HTR-8/SVneo (cell line): ENCODE measurements at places on chromosomes 5 and 9.

GRCh38 chr5:110104060-110104725, 414.5 kb downstream of the MAN2A1 start:
- no peak for DNase-seq

- DNase-seq: no peak
These were observed 296.4 kb downstream of the CETN3 start for GRCh38 chr5:90113108-90113507.

DNA sequence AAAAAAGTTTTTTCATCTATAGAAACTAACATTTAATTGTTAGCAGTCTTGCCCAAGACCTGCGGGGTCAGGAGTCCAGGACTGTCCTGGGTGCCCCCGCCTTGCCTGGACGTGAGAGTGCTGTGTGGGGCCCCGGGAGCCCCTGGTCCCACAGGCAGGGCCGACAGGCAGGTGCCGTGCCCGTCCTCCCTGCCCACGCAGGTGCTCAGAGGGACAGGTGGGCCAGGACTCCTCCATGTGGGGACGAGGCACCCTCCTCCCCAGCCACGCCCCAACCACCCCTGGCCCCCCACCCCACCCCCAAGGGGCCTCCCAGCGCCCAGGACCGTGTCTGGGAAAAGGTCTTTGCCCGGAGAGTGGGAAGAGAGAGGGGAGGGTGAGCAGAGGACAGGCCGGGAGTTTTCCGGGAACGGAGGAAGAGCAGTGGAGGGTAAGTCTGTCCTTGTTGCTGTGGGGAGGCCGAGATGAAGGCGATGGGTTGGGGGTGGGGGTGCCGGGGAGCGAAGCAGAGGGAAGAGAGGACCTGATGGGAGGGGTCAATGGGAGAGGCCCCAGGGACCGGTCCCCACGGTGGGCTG, 2.7 kb upstream of the LCN12 start:
- DNase-seq: peak; percentile 11

- no peak for DNase-seq
These were observed 388.2 kb downstream of the PRR16 start for GRCh38 chr5:120852222-120852860.

GRCh38 chr5:142677198-142677597, 8.7 kb downstream of the FGF1 start:
- no peak for DNase-seq

- DNase-seq: no peak
These were observed 92.7 kb upstream of the CACNA1B start for GRCh38 chr9:137784641-137785513.

DNA sequence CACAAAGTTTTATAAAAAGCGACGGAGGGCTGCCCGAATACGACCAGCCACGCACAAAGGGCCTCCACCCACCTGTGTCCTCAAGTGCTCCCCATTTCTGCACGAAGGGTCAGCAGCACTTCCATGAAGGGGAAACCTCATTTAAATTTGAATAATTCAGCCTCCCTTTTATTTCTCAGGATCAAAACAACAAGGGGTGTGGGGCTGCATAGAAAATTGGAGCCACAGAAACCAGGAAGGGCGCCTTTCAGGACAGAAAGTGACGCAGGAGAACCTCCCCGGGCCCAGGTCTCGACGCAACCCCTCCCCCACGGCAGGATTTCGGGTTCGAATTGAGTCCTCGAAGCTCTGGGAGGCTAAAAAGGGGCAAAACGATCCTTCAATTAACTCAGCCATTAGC, 2.1 kb downstream of the NRARP start:
- no peak for DNase-seq

DNA sequence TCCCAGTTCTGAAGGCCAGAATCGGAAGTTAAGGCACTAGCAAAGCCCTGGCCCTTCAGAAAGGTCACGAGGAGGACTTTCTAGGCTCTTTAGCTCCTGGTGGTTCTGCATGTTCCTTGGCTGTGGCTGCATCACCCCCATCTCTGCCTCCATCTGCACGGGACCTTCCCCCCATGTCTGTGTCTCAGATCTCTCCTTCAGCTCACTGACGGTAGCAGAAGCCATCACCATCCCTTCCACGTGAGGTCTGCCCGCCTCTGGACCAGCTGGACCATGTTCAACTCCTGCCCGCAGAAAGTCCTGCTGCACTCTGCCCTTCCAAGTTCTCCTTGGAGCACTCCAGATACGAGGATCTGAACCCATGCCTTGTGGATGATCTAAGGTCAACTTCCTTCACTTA, 242.9 kb upstream of the IRX1 start:
- no peak for DNase-seq

GRCh38 chr9:98807814-98808195, 335 bp downstream of the GALNT12 start:
- DNase-seq: no peak

DNA sequence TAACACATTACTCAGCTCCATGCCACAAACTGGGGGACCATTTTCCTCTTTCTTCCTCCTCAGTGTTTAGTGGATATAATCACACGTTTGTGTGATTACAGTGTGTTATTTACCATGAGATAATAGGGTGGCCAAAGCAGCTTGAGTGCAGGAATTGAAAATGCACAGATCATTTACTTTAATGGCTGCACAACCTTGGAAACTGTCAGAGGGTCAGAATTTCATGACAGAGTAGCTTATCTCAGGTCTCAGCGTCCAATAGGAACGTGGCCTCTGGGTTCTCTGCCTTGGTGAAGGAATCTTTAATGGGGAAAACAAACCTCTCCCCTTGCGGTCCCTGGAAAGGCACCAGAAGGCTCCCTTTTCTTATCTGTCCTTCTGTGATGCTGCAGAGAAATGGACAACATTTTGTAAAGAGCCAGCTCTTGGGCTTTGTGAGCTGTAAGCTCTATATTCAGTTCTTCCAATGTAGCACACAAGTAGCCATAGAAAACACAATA, 87.4 kb upstream of the CD180 start:
- no peak for DNase-seq

DNA sequence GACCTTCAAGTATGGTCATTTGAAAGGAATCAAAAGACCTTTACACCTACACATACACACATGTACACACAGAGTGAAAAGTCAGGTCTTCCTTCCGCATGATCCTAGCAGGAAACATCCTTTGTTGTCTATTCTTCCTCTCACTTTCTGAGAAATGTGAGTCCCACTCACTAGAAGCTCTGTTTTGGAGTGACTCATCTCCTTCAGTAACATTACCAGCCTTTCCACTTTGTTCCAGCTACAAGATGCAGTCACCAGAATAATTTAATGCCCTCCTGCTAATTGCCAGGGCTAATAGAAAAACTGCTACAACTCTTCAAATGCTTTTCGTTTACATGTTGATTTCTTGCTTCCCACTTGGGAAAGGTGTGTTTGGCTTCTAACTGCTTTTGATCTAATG, 417.3 kb downstream of the RASEF start:
- DNase-seq: no peak

- DNase-seq: no peak
These were observed 42.8 kb downstream of the MCCC2 start for GRCh38 chr5:71629950-71630349.

GRCh38 chr5:74632947-74633356, 7.6 kb downstream of the ENC1 start:
- DNase-seq: no peak

DNA sequence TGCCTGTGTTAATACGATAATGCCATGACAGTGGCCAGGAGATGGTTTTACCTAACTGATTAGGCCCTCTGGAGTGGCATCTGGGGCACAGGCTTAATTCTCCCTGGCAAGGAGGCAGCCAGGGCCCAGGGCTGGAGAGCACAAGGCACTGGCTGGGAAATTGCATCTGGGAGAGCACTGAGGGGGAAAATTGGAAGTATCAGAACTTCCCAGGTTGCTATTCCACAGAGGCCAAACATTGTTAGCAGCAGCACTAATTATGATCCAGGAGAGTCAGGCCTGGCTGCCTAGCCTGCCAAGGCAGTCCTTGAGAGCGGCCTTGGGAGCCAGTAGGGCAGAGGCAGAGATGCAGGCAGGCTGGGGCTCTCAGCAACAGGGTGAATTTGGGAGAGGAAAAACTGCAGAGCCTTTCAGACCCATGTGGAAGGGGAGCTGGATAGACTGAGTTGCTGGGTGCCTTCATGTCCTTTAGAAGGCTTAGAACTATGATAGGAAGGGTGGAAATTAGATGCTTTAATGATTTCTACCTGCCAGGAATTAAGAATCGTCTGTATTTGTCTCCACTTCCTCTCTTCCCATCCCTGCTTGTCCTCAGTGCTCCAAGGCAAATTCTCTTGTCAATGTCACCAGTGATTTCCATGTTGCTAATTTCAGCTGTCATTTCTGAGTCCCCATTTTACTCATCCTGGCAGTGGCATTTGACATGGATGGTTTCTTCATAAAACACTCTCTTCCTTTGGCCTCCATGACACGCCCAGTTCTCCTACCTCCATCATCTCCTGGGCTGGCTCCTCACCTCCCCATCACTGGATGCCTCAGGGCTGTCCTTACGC, 56.1 kb upstream of the HSPA9 start:
- DNase-seq: no peak

DNA sequence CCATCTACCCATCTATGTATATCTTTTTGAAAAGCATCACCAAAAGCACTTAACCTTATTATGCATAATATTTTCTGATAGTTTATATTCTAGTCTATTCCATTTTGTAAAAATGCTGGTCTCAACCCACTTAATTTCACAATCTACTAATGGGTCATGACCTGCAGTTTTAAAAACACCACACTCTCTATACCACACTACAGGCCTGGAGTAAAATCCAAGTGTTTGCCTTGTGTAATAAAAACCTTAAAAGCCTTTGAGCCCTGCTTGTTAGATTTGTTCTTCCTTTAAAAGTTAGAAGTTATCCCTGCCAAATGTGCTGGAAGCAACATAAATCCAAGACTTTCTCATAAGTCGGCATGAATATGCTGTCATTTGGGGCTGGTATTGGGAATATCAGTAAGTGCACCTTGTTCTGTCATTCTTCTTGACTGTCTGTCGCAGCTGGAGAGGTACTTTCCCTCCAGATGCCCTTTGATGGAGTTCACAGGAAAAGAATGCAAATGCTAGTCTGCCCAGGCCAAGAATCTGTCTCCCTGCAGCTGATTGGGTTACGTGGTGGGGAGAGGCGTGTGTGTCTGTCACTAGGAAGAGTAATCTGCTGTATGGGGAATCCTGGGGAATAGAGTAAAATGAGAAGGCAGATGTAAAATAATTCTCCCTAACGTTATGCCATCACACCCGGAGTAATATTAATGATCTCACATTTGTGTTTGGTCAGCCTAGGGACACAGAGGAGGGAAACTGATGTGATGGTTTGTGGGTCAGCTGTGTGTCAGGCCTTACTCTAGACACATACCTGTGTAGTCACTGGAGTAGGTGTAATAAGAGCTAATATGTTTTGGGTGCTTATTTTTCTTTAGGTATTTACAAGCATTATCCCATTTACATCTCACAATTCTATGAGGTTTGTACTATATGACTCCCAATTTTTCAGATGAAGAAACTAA, 79.4 kb downstream of the ZNF366 start:
- peak; percentile 56 for DNase-seq

GRCh38 chr9:137000177-137000930, 4.0 kb upstream of the CLIC3 start:
- DNase-seq: no peak

GRCh38 chr5:14935341-14935740, 63.8 kb upstream of the ANKH start:
- DNase-seq: no peak

DNA sequence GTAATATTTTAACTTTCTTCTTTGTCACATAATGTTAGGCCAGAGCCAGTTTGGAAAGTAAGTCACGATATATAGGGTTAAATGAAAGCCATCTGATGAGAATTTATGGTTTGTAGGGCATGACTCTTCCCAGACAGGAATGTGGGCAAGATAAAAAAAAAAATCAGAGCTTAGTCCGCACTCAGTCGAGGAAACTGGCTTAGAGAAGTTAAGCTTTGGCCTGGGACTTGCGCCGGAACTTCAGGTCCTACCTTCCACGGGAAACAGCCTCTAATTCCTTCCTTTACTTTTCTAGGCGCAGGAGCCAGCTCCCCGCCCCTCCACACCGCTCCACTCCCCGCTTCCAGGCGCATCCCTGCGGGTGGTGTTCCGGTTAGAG, 475 bp downstream of the DDX31 start:
- no peak for DNase-seq

DNA sequence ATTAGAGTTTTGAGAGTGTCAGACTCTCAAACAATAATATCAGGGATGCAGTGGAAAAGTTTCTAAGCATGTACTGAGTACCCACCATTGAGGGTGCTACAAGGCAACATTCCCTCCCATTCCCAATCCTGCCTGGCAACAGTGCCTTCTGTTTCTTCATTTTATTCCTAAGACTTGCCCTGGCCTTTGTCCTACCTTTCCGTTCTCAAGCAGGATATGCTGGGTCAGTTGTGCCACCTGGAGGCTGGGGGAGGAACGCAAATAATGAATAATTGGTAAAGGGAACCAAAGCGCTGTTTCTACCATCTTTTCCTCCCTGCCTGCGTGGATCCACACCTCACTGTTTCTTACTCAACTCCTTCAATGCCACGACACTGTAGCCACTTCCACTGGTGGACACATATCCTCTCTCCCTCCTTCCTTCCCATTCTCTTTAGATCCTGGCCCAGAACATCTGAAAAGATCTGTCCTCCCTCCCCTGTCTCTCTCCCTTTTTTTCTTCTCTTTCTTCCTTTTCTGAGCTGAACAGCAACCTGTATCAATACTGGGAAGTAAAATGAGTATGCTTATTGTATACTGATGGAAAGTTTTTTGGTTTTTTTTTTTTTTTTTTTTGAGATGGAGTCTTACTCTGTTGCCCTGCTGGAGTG, 149.5 kb downstream of the C9orf152 start:
- peak; percentile 61 for DNase-seq

DNA sequence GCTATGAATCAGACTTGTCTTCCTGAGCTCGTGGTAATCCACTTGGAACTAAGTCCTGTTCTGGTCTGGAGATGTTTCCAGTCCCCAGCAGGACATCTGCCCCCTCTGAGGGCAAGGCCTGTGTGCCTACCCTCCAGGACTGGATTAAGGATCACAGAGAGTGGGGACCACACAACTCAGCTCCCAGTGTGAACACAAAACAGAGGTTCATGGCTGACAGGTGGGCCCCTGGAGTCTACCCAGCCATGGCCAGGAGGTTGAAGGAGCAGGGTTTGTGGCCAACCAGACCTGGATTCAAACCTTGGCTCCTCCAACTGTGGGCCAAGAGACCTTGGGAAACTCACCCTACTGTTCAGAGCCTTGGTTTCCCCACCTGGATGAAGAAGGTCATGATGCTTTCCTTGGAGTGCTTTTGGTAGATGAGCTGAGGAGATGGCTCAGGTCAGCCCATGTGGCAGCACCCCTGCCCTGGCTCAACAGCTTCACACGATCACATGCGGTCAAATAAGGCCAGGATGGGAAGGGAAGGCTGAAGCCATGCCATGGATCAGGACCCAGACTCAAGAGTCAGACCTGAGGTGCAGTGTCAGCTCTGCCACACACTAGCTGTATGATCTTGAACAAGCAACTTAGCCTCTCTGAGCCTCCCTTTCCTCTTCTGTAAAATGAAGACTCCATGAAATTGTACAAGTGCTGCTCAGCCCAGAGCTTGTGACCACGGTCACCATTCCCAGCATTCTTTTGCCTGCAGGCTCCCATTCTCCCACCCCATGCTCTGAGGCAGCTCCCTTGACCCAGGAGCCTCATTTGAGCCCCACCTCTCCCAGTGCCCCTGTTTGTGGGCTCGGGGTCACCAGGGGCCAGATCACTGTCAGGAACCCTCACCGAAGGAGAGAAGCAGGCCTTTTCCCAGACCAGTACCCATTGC, 27.3 kb upstream of the ANGPTL2 start:
- no peak for DNase-seq
